ENCODE measurements at places on chromosomes 12 and 14.

GRCh38 chr12:96247563-96247962 is 53.4 kb downstream of the ELK3 start:
- DNase-seq, result no peak

GRCh38 chr12:123713823-123714585 is 1.9 kb downstream of the ATP6V0A2 start:
- DNase-seq, result no peak

GRCh38 chr14:52046376-52046917 is 22.4 kb downstream of the NID2 start:
- no peak for DNase-seq

- peak; percentile 90 for DNase-seq
Observed at GRCh38 chr12:64781280-64782190, 22.3 kb upstream of the GNS start.

DNA sequence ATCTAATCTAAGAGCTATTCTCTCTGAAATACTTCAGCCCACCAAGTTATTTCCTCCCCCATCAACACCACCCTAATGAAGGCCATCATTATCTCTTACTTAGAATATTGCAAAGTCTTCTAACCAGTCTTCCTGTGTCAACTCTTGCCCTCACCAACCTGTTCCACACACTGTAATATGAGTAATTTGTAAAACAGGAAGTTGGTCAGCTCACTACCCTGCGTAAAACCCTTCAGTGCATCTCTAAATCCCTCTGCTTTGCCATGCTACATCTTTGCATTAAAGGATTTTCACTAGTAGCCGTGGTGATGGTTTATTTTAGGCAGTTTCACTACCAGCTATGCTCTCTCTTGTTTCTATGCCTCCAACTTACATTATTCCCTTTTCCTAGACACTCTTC is 70.0 kb downstream of the KIF21A start:
- no peak for DNase-seq

- DNase-seq, result no peak
Observed at GRCh38 chr12:5466521-5466960, 34.6 kb downstream of the NTF3 start.

- no peak for DNase-seq
Observed at GRCh38 chr12:85516667-85517325, 236.8 kb downstream of the ALX1 start.

GRCh38 chr14:102736956-102737355 is 40.3 kb upstream of the TRAF3 start:
- no peak for DNase-seq

DNA sequence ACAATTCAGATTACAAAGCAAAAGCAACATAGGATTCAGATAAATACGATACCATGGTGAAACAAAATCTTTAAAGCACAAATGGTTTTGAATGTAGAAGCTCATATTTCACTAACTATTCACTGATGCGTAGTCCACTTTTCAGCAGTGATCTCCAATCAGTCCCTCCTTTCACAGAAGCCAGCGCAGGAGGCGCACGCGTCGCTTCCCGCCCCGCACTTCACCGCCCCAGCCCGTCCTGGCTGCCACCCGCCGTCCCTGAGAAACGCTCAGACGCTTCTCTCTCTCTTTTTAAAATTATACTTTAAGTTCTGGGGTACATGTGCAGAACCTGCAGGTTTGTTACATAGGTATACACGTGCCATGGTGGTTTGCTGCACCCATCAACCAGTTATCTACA is 19.8 kb upstream of the CHFR start:
- DNase-seq, result no peak

GRCh38 chr12:20367583-20368113 is 689 bp upstream of the PDE3A start:
- DNase-seq, result no peak

GRCh38 chr14:71942904-71943694 is 10.9 kb downstream of the RGS6 start:
- DNase-seq, result no peak

- DNase-seq, result no peak
Observed at GRCh38 chr14:67276131-67276530, 34.9 kb downstream of the PALS1 start.

DNA sequence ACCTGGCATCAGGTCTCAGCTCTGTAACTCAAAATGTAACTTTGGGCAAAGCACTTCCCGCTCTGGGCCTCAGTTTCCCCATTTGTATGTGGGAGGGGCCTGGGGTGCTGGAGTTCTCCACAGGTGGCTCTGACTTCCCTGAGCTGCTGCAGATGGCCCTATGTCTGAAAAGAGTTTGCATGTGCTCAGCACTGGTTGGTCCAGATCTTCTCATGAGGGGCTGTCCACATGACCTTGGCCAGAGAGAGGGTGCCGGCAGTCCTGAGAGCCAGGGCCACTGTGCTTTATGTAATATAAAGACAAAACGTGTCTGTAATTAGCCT is 7.2 kb upstream of the CACNA2D4 start:
- DNase-seq, result no peak

DNA sequence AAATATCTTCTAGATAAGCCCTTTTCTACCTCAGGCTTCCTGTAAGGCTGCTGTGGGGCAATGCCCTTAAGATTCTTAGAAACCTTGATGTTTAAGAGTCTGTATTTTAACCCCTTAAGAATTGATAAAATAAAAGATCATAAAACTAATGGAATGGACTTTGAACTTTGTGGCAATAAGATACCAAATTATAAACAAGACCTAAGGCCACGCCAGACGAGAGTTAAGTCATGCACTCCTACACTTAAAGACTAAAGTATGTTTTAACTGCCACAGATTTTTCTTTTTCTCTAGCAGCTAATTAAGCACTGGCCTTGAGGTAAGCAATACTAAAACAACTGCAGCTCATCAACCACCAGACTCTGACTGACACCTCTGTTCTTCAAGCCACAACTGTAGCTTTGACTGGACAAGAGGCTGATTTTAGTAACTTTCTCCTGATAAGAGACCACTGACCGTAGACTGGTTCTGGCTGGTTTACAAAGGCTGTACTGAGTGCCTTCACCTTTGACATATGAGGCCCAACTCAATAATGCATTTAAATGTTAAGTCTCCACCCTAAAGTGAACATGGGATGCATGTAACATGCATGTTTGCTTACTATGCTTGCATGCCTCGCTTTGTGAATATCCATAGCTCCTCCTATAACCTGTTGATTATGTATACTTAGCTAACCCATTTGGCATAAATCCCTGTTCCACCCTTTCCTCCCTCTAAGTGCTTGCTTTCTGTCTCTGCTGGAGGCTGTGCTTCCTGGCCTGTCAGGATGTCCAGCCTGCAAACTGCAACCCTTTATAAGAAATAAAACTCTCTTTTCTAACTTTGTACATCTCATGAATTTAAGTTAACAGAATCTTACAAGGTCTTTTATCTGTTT is 71.9 kb downstream of the KLHL28 start:
- DNase-seq, result no peak

GRCh38 chr14:50560931-50561285 is 963 bp downstream of the ATL1 start:
- peak; percentile 80 for DNase-seq

DNA sequence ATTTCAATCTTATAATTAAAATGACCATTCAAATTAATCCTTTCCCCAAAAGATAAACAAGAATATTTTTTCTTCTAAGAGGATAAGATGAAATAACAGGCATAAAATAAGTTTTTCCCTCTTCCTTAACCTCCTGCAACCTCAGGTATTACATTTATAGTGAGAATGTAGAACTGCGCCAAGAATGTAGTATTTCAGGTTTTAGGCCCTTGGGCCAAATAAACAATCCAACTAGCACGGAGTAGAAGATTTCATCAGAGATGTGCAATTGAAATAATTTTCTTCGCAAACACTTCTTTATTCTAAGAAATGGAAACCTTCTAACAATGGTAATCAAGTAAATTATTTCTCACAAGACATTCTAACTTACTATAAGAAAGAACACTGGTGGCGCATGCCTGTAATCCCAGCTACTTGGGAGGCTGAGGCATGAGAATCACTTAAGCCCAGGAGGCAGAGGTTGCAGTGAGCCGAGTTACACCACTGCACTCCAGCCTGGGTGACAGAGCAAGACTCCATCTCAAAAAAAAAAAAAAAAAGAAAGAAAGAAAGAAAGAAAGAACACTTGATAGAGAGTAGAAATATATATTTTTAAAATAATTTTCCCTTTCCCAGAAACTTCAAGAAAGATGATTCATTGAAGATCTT is 100.8 kb downstream of the TAOK3 start:
- no peak for DNase-seq

DNA sequence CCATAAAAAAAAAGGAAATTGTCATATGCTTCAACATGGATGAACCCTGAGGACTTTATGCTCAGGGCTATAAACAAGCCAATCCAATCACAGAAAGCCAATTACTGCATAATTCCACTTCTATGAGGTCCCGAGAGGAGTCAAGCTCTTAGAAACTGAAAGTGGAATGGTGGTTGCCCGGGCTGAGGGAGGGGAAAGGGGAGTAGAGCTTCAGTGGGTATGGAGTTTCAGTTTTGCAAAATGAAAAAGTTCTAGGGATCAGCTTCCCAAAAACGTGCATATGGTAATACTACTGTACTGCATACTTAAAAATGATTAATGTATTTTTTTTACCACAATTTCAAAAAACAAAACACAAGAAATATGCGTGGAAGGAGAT is 52.0 kb downstream of the RNF34 start:
- no peak for DNase-seq

GRCh38 chr12:76670776-76671175 is 93.1 kb upstream of the ZDHHC17 start:
- no peak for DNase-seq

- DNase-seq, result peak; percentile 42
Observed at GRCh38 chr12:99985631-99986030, 895 bp upstream of the ANKS1B start.

GRCh38 chr12:127162307-127162706 is 1104.7 kb upstream of the TMEM132C start:
- no peak for DNase-seq

GRCh38 chr14:29865299-29865698 is 62.3 kb downstream of the PRKD1 start:
- DNase-seq, result no peak

GRCh38 chr14:80585506-80585835 is 356.1 kb downstream of the CEP128 start:
- no peak for DNase-seq

DNA sequence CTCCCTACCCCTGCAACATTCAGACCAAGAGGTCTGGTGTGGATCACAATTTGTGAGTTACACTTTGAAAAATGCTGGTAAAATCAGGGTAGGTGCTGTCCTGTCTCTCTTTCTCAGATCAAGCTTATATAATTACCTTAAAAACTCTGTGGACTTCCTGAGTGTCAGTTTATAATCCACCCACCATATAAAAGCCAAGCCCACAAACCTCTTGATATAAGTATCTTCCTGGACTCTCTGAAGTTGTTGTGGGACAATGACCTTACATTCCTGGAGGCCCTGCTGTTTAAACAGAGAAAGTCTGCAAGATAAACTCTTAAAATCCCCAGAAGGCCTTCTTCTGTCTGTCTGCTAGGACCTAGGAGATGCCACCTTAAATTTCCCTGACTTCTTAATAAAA is 11.4 kb upstream of the KTN1 start:
- no peak for DNase-seq

DNA sequence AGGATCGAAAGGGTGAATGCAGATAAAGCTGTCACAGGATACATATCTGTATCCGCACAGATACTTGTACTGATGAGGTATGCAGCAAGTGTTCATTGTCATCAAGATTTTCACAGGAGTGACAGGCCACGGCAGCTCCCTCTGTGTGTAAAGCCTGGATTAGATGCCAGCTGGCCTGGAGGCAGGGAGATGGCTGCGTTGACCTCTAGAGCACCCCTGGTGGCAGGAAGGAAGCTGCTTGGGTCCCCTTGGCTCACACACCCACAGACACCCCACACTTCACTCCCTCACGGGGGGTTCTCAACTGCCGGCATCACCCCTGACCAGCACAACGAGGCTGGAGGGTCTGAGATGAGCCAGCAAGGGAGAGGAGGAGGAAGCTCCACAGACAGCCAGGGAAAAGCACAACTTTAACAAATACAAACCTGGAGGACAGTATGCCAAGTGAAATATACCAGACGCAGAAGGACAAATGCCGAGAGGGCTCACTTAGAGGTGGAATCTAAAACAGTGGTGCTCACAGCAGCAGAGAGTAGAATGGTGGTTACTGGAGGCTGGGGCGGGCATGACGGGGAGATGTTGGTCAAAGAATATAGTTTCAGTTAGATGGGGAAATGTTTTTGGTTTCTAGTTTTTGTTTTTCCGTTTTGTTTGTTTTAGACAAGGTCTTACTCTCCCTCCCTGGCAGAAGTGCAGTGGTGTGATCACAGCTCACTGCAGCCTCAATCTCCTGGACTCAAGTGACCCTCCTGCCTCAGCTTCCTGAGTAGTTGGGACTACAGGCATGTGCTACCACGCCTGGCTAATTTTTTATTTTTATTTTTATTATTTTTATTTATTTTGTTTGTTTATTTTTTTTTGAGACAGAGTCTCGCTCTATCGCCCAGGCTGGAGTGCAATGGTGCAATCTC is 45.7 kb downstream of the TEAD4 start:
- no peak for DNase-seq

GRCh38 chr12:69833696-69834095 is 8.7 kb downstream of the MYRFL start:
- DNase-seq, result no peak

- DNase-seq, result no peak
Observed at GRCh38 chr12:22598763-22599161, 26.2 kb upstream of the ETNK1 start.

- no peak for DNase-seq
Observed at GRCh38 chr12:32770141-32770540, 14.4 kb upstream of the YARS2 start.

Measured in NCI-H1417 (cell line).